ENCODE measurements at places on chromosomes 5 and 9.

DNA sequence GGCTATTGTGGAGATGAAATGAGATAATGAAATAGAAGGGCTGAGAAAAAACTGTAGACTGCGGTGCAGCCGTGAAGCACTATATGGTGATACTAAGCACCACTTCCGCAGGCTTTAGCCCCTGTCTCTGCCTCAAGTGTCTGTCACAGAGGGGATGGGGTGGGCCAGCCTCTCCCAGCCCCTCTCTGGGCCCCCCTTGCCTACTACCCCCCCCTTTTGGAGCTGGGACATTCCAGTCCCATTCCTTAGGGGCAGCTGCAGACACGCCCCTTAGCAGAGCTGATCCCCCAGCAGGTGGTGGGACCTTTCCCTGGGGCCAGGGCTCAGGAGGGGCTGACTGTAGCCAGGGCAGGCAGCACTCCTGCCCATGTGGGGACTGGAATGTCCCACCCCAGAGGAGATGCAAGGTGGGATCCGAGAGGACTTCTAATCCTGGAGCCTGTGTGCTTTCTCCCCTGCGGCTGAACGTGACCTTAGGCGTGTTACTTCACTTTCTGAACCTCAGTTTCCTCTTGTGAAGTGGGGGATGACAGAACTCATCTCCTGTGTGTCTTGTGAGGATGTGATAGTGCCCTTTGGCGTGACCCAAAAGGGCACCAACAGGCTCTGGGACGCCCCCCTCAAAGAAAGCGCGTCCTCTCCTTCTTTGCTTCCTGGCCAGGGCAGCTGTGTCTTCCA lies 1.9 kb downstream of the N4BP3 start:
- no peak for DNase-seq

GRCh38 chr5:67648201-67648671 lies 451.6 kb upstream of the CD180 start:
- DNase-seq: no peak

DNA sequence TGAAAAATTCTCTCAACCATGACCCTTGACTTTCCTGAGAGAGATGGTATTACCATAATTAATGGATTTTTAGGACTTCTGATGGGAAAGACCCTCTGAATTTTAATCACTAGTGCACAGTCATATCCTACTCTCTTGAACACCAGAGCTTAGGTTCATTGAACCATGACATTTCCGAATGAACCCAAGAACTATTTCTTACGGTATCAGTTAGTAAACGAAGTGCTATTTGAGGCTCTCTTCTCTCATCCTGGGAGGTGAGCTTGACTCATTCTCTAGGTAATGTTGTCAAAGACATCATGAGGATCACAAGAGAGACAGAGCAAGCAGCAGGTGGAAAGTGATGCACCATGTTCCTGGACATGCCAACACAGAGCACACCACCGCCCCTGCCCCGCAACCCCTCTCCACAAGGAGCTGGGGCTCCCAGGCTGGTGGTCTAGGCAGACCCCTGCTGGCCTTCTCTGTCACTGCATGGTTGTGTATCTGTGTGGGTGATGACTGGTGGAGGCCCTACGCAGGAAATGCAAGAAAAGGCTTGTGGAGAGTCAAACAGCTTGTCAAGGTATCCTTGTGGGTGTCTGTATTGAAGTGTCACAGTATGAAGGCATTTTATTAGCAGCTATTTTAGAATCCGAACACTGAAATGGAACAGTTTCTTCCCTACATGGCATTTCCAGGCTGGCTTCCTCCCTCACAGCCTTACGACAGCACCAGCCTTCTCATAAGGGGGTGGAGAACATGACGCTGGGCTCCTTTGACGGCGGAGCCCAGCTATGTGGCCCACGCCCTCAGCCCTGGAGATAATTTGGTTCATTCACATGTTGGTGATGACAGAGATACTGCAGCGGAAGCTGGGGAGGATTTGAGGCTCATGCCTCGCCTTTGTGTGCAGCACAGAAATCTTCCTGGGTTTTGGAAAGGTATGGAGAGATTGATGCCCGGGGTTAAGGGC lies 297.6 kb downstream of the NTRK2 start:
- no peak for DNase-seq

GRCh38 chr5:156534085-156534484 lies 207.1 kb downstream of the SGCD start:
- no peak for DNase-seq

DNA sequence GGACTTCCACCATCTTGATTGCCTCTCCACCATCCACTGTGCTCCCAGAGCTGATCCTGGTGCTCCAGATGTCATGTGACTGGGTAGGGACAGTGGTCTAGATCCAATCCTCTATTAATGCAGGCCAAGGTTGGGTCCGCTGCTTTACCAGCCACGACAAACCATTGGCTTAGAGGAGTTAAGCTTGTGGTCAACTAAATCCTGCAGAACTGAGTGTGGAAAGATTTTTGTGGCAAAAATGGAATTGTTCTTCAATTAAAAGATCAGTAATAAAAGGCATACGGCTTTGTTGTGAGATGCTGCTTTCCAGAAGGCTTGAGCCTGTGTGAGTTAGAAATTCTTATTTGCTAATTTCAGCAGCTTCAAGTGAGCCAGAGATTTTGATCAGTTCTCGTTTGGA lies 30.7 kb downstream of the SLC1A3 start:
- no peak for DNase-seq

DNA sequence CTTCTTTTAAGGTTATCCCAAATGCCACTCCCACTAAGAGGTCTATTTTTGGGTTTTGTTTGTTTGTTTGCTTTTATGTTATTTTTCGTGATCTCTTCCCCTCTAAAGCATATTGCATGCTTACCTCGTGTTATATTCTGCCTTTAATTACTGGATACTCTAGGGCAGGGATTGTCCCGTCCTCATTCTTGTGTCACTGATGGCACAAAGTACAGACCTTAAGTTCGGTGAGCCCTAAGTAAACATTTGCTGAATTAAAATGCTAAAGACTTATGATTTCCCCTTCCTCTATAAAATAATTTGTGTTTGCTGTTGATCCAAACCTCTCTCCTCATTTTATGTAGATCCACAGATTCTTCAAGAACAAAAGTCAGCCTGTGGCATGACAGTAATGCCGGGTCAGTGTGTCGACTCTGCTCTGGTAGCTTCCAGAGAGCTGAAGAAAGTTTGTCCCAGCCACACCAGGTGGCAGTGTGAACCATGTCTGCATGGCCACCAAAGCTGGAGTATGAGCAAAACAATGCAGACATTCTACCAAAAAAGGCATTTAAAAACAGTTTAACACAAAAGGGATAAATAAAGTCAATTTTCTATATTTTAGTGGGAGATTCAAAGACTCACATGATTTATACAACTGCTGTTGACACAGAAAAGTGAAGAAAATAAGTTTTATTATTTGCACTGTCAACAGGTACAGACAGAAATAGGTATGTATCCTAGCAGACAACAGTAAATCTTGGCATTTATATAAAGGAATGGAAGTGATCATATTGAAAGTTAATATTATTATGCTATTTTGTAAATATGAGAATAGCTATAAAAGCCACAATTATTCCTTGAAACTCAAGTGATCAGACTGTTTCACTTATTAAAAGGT lies 17.9 kb upstream of the POC5 start:
- DNase-seq: peak; percentile 37

- DNase-seq: no peak
Measured at GRCh38 chr9:99911600-99911999, 5.1 kb downstream of the STX17 start.

DNA sequence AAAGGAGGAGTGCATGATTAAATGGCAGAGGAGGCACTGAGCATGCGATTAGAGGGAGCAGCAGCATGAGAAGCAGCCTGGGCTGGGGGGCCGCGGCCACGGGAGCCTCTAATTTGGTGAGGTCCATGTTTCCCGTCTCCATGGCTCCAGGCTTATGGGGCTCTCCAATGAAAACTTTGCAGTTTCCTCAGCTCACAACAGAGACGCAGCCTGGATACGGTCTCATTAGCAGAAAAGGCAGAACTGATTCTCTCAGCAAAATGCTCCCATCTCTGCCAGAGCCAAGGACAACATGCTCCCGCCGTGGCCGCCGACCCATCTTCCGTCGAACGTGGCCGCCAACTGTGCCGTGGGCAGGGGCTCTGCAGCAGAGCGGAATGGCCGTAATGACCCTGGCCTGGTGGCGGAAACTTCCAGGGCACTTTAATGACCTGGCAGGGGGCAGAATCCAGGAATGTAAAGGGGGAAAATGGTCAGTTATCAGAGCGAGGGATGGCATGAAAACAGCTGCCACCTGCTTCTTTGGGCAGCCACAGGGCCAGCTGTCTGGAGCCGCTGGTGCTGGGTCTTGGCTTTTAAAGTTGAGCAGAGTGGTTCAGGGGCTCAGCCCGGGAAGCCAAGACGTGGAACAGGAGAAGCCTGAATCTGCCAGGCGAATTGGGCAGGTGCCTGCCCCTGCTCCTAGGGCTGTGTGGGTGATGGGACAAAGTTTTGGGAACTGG lies 76.5 kb downstream of the COL5A1 start:
- no peak for DNase-seq

DNA sequence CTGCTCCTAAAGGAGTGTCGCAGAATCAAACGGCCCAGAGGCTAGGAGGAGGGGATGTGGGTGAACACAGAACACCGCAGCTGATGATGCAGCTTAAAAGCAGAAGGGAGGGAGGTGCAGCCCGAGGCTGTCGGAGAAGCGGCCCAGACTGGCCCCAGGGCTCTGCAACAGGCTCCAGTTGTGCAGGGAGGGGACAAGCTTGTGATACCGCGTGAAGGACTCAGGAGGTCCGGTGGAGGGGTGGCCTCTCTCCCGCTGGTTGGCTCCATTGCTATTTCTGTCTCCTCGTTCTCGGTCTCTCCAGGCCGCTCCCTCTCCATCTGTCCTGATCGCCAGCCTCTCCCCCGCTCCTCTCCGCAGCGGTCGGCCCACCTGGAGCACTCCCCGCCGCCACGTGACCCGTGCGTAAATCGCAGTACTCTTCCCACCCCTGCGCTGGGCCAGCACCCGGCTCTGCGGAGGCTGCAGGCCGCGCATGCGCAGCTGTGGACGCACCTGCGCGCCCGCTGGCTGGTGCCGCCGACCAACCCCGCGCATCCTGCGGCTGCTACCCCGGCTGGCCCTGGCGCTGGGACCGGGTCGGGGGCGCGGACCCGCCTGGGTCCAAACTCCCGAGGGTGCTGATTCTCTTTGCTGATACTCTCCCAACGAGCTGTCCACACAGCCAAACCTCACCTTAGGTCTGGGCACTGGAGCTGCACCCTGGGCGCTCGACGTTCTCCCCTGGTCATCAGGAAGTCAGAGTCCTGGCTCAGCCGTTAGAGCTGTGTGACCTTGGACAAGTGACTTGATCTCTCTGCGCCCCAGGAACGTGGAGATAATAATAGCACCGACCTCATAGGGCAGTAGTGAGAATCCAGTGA lies 3.7 kb upstream of the STXBP1 start:
- peak; percentile 82 for DNase-seq
